ENCODE measurements at places on chromosomes 1 and 21.
A peak's percentile ranks its signal among the peaks of the same experiment; 100 is the strongest.

DNA sequence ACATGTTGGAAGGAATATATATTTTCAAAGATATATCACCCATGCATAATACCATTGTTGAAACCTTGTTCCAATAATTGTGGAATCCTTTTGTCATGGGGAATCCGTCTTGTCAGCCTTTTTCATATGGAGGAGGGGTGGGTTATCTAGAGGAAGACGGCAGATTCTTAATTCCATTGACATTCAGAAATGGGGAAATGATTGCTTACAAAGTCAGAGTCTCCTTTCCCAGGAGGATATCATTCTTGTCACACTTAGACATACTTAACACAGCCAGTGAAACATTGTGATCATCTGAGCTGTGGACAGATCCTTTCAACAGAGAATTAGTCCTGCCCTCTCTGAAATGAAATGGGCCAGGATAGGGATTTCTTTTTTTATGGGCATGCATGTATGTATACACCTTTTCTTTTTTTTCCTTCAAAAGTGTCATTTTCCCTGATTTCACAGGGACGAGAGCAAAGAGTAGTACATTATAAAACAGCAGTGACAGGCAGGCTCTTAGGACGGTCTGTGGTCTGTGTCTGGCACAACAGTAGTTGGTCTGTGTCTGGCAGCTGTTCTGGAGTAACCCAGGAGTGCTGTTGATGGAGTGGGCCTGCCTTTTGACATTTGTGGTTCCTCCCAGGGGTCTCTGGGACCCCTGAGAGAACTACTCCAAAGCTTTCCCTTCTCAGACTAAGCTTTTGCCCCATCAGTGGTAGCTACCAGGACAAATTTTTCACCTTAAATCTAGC is 50.1 kb downstream of the VPS13D start:
- DNase-seq, result no peak

- no peak for DNase-seq
Measured at GRCh38 chr1:248778906-248779305, 23.3 kb upstream of the LYPD8 start.

- DNase-seq, result no peak
Measured at GRCh38 chr1:110493059-110493699, 25.8 kb downstream of the KCNA10 start.

GRCh38 chr21:42443876-42444744 is 40.4 kb downstream of the UBASH3A start:
- no peak for DNase-seq

GRCh38 chr1:14567056-14567455 is 31.4 kb upstream of the KAZN start:
- DNase-seq, result no peak

- peak; percentile 36 for DNase-seq
Measured at GRCh38 chr1:47229031-47229885, 2.8 kb downstream of the TAL1 start.

GRCh38 chr1:163896001-163896400 is 574.2 kb downstream of the NUF2 start:
- DNase-seq, result no peak

- DNase-seq, result no peak
Measured at GRCh38 chr1:8956461-8957349, 11.0 kb downstream of the CA6 start.

- no peak for DNase-seq
Measured at GRCh38 chr1:28509705-28510272, 3.9 kb downstream of the RCC1 start.

DNA sequence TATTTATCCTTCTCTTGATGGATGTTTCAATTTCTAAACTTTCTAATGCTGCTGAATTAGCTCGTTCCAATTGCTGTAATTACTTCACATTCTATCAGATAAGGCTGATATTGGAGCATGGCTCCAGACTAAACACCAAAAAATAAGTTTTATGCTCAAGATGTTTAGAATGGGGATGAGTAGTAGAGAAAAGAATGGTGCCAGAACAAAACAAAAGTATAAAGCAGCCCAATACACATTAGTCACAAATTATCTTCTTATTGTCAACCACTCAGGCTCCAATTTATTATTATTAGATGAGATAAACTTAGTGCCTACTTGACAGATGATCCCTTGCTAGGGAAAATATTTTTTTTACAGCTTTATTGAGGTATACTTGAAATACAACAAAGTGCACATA is 21.8 kb downstream of the ATPAF1 start:
- no peak for DNase-seq

DNA sequence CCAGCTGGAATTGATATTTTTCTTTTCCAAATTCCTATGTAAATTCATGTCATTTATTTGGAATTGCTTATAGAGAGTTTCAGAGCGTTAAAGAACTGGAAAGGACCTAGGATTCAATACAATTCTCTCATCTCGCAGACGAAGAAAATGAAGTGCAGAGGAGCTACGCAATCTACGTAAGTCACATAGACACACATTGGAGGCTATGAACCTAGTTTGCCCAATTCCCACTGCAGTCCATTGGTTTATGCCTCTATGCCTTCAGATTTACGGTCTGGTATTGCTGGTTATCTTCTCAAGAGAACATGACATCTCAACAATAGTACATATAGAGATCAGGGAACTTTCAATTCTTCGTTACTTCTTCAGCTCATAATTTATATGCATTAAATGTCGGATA is 971 bp upstream of the RNF2 start:
- peak; percentile 34 for DNase-seq

- no peak for DNase-seq
Measured at GRCh38 chr21:14353231-14353630, 29.7 kb downstream of the HSPA13 start.

- peak; percentile 45 for DNase-seq
Measured at GRCh38 chr1:192530254-192530653, 45.3 kb upstream of the RGS1 start.

GRCh38 chr1:161082996-161083747 is 6.2 kb downstream of the NECTIN4 start:
- peak; percentile 45 for DNase-seq

GRCh38 chr21:34023691-34024373 is 49.5 kb upstream of the MRPS6 start:
- no peak for DNase-seq

DNA sequence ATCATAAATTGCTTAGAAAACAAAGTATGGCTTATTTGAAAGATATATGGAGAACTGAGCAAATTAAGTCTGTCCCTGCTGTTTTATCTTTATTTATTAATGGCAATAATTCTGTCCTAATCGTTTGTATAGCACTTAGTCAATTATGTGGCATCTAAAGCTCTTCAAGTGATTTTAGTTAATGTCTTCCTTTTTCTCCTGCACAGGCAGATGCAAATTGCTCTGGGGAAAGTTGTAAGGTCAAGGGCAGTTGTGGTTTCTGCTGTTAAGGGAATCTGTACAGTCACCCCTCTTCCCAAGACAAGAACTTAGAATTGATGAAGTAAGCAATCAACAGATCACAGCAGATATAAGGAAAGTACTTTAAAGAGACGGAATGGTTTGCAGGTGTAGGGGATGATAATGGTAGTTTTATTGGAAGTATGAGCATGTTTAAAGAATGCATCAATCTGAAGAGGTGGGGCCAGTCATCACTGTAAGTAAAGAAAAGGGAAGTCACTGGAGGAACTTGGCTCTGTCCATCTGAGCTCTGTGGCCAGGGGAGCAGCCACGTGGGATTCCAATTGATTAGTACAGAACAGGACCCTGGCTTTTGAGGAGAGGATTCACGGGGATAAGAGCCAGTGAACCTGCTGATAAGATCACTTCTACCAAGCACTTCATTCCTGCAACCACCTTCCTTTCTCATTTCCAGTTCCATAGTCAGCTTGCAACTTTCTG is 116.0 kb upstream of the KCNJ6 start:
- DNase-seq, result no peak

DNA sequence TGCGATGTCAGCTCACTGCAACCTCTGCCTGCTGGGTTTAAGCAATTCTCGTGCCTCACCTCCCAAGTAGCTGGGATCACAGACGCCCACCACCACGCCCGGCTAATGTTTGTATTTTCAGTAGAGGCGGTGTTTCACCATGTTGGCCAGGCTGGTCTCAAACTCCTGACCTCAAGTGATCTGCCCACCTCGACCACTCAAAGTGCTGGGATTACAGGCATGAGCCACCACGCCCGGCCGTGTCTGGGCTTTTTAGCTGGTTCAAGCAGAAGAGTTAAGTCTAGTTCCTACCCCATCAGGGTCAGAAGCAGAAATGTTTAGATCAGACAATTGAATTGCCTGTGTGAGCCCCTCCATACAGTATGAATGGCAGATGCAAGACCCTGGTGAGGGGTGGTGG is 27.7 kb upstream of the RIPK4 start:
- no peak for DNase-seq

DNA sequence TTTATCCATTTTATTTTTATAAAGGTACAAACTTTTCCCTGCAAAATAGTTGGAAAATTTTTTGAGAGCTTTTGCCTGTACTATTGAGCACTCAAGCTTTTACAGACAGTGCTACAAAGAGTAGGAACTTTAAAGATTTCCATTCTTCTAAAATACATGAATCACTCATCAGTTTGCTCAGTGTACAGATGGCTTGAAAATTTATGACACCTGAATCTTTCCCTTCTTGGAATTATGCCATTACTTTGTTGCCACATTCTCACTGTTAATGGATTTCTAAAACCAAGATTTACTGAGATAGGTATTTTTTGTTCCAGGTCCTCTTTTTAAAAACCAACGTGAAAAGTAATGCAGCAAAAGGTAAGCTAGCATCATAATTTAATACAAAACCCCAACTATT is 76.0 kb downstream of the GPATCH2 start:
- no peak for DNase-seq

GRCh38 chr1:93079685-93080141 is 630 bp downstream of the MTF2 start:
- peak; percentile 71 for DNase-seq

- DNase-seq, result peak; percentile 56
Measured at GRCh38 chr1:199009447-199009846, 370.6 kb downstream of the PTPRC start.

GRCh38 chr1:25922971-25923552 is 16.8 kb upstream of the STMN1 start:
- peak; percentile 47 for DNase-seq

GRCh38 chr1:4517186-4517954 is 137.0 kb upstream of the AJAP1 start:
- no peak for DNase-seq

DNA sequence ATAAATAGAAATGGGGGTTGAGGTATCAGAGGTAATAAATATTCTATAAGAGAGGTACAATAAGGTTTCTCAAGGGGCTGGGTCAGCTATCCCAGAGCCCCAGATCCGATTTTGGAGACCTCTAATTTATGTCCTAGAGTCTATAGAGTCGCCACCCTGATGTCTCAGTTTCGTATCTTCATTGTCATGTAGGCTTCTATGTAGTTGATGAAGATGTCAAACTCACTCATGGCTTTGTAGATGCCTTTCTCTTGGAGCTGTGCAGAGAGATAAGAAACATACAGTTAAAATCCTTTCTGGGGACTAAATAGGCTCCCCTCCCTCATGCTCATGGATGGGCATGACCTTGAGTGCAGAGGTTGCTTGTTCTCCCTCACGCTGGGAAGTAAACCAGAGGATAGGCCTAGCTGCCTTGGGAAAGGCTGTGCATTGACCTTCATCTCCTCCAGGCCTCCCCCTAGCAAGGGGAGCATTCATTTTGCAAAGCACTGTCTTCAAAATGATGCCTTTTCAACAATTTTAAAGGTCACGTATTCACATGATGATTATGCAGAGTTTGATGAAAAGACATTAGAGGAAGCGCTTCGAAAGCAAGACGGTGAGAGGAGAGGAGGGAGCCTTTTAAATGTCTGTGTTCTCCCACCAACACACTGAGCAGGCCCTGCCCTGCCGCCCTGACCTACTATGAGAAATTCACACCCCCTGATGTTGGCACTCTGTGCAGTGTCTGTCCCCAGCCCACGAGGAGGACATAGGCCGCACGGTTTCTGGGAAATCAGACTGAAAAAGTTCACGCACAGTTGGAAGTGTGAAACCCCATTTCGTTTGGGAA is 1.9 kb upstream of the IL19 start:
- no peak for DNase-seq

GRCh38 chr1:30467101-30467500 is 256.3 kb downstream of the MATN1 start:
- no peak for DNase-seq

GRCh38 chr1:44926311-44926781 is 60.0 kb downstream of the EIF2B3 start:
- no peak for DNase-seq

- DNase-seq, result no peak
Measured at GRCh38 chr1:28580722-28581530, 11.1 kb upstream of the RAB42 start.

GRCh38 chr1:215106067-215106466 is 23.5 kb downstream of the KCNK2 start:
- DNase-seq, result no peak

DNA sequence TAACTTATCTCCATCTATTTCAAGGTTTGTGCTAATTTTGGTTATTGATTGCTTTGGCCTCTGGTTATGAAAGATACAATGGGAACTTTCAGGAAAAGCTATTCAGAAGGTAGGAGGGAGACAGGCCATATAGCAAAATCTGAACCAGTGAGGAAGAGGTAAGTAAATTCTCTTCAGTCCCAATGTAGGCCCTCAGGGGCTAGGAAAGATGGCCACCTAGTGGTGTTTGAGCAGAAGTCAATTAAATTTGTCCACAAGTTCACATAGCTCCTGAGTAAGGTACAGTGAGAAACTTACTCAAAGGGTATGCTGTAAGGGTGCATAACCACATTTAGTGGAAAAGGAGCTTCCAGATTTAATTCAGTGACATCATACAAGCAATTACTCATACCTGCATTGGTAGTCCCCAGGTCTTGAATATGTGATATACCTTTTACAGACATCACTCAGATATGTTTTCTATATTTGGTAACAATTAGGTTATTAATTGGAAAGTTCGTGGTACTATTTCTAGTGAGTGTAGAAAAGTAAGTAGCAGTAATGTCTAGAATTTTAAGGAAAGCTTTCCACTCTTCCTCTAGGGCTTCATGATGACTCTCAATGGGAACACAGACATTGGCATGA is 21.4 kb upstream of the FMO1 start:
- DNase-seq, result peak; percentile 65

DNA sequence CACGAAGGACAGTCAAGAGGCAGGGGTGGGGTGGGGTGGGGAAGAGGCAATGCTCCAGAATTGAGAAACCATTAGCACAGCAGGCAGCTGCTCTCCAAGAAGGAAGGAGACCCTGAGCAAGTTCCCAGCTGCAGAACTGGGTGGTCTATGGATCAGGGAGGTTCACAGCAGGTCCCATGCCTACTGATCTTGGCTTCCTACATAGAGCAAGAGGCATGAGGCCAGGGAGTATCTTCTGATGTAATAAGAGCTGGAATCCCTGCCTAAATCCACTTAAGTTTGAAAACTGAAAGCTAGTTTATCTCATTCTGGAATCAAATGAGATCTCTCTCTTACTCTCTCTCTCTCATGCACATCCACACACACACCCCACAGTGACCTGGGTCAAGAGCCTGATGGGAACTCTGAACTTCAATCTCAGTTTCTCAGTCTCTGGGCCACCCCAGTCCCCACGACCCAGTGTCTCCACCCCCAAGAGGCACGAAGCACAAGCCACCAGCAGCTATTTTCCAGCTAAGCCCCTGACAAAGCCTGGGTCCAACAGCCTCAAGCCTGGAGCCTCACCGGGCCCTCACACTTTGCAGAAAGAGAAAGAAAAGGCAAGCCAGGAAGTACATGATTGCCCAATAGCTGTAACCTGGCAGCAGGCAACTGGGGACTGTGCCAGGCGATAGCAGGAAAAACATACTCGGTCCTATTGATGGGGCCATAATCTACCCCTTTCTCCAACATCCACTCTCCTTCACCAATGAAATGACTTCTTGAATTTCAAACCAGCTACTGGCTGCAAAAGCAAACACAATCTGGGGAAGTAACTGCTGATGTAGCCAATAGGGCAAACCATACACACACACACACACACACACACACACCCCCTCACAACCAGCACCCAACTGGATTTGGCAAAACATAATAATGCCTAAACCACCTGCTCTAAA is 2.2 kb downstream of the NUAK2 start:
- DNase-seq, result peak; percentile 75
